Stimulated activated CD4-positive, alpha-beta T cell treated with anti-CD3 and anti-CD28 coated beads, Interleukin-12 subunit alpha, Interleukin-12 subunit beta, amount 100 ng/mL, for 24 hours (primary cell): ENCODE measurements at places on chromosomes 3 and 15.

- no peak for DNase-seq
These were observed 40.9 kb downstream of the KLHL18 start for GRCh38 chr3:47323431-47324277.

DNA sequence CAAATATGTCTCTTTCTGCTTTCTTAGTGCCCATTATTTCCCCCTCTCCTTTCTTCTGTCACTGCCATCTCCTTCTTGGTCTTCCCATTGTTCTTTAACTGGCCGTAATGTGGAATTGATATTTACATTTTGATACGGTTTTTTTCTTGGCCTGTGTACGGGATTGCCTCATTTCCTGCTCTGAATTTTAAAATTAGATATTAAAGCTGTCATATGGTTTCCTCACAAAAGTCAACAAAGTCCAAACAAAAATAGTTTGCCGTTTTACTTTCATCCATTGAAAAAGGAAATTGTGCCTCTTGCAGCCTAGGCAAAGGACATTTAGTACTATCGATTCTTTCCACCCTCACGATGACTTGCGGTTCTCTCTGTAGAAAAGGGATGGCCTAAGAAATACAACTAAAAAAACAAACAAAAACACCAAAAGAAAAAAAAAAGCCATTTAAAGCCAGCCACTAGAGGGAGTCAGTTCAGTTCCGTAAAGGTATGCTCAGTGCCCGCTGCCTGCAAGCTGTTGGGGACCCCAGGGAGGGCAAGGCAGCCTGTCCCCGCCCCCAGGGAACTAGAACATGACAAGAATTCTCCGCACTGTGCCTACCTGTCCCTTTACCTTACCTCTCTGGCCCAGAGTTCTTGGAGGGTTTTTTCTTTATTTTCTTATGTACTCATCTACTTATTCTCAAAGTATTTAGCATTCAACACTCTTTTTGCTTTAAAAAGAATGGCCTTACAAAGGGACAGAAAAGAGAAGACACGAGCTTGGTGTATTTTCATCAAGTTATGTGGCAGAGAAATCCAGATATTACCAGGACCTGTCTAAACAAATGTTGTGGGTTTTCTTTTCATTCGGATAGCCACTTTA, 30.0 kb upstream of the NR2E3 start:
- DNase-seq, result peak; percentile 4

DNA sequence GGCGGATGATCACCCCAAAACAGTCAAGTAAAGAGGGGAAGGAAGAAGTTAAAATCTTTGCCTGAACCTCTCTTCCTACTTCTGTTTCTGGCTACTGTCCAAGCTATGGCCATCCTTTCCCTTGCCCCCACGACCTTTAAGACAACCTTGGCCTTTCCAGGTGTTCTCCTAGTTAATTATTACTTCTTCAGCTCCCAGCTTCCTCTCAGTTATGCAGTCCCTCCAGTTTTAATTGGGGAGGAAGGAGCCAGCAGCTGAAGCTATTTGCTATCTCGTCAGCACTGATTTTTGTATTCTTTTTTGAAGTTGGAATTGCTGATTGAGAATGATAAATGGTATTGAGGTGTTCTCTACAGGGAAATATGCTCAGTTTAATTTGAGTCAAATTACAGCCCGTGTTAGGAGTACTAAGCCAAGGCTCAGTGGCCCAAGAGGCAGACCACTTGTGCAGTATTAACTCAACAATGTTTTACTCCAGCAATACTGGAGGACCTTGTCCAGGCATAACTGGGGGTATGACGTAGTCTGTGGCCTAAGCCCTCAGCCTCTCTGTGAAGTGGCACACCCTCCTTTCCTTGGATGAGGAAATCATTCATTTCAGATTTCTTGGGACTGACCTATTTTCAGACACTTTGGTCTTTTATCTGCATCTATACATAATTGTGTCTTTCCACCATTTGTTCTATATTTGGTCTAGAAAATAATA, 336.9 kb downstream of the SLC9A9 start:
- DNase-seq, result no peak

DNA sequence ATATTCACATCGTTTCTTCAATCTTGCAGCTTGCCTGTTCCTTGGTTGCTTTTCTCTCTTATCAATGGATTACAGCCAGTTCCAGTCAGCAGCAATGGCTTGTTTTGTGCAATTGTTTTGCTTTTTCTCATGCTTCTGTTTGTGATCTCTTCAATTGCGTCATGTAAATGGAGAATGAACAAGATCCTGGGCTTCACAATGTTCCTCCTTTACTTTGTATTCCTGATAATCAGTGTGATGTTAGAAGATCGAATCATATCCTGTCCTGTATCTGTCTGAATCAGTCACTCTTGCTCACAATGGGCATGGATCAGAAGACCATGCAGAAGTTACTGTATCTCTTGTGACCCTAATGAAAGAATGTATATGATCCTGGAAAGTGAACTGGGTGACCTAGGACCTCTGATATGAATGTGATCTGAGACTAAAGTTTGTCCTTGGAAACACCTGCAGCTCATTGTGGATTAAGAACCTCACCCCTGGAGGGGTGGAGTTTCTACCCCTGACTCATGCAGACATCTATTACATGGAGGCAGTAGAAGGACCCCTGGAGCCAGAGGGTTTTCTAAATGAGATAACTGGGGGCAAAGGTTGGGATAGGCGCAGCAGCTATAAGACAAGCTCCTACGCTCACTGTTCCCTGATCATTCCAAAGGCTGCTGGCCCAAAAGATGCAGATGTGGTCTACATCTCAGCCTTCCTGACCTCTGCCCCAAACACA, 32.2 kb downstream of the SLC24A1 start:
- no peak for DNase-seq

DNA sequence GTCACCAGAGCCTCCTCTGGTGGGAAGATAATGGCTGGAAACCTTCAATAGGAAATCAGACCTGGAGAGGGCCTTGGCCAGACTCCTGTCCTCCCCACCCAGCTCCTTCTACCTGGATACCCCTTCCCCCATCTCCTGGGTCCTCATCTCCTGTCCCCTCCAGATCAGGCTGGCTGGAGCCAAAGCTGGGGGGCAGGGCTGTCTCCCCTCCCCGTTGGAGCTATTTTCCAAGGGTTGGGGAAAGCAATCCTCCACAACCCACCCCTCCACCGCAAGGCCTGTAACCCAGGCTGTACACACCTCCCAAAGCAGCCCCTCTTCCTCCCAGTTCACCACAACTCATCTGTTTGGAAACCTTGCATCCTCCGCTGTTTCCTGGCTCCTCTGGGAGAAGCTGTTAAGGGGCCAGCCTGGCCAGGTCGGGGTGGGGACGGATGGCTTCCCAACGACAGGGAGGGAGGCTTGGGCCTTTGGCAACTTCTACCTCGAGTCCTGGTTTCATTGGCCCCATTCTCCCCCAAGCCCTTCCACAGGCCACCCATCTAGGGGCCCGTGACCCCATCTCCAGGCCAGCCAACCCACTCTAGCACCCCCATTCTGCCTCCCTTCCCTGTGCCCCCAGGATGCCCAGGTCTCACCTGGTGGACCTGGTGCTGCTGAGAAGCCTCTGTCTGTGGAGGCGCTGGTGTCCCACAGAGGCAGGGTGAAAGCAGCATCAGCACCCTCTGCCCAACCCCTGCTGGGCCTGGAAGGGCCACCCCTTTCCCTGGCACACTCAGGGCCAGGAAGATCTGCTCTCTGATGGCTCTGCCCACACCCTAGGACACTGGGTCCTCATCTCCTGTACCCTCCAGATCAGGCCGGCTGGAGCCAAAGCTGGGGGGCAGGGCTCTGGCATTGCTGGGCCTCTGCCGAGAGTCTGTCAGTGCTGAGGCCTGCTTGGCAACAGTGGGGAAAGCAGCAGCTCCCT, 22.1 kb upstream of the GOLGA6C start:
- no peak for DNase-seq

DNA sequence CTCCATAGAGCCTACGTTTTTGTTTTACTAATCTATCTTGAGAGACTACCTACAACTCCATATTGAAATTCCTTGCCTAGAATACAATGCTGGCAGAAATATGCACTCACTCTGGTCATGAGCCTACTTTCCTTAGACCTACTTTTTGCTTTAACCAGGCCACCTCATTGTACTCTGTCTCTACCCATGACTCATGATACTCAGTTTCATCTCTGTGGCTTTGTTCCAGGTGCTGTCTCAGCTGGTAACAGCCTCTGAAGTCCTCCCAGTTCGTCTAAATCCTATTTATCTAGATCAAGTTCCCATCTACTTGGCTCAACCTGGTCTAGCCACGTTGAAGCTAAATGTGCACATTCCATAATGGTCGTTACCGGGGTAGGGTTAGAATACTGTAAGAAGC, 536.4 kb downstream of the RSL24D1 start:
- DNase-seq, result no peak

DNA sequence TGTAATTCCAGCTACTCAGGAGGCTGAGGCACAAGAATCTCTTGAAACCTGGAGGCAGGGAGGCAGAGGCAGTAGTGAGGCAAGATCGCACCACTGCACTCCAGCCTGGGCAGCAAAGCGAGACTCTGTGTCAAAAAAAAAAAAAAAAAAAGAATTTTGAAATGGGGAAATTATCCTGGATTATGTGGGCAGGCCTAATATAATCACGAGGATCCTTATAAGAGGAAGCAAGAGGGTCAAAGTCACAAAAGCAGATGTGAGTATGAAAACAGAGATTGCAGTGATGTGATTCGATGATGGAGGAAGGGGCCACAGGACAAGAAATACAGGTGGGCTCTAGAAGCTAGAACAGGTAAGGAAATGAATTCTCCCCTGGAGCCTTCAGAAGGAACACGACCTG, 159.6 kb downstream of the LEKR1 start:
- no peak for DNase-seq

DNA sequence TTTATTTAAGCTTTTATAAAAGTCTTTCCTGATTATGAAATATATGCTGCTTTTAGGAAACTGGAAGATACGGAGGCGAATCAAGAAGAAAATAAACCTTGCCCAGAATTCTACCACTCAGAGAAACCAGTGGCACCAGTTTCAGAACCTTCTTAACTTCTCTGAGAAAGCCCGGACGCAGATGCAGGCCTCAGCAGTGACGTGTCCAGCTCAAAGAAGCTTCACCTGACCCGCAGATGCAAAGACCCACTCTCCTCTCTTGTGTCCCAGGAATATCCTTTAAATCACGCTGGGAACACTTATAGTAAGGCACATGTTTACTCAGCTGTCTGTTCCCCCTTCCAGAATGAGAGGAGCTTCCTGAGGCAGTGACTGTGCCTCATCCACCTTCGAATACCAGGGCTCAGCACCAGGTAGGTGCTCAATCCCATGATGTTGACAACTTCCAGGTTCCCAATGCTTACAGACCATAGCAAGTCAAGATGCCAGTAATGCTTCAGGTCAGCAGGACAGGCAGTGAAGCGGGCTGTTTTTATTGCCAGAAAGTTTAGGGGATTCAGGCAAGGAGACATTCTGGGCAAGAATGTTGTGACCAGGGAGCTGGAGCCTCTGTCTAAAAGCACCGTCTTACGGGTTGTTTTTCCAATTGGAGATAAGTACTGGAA, 39.9 kb upstream of the LDHAL6B start:
- DNase-seq, result no peak

GRCh38 chr15:63978511-63979261, 67.6 kb downstream of the DAPK2 start:
- no peak for DNase-seq

- DNase-seq, result no peak
These were observed 66.9 kb downstream of the CEP63 start for GRCh38 chr3:134552784-134553183.

GRCh38 chr3:34132069-34132692, 333.8 kb downstream of the PDCD6IP start:
- no peak for DNase-seq

DNA sequence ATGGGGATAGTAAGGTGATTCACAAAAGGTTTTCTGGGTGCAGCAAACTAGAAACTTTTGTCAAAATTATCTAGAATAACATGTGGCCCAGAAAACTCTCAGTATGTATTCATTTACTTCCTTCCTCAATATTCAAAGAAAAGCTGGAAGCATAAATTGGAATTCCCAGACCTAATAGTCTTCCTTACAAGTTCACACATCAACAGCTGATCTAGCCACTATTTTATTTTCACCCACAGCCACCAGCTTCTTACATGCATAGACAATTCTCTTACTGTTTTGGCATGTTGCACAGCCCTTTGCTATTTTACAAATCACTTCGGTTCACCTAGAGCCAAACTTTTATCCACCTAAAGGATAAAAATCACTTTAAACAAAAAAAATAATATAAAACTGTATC, 647.8 kb upstream of the CCDC54 start:
- no peak for DNase-seq

DNA sequence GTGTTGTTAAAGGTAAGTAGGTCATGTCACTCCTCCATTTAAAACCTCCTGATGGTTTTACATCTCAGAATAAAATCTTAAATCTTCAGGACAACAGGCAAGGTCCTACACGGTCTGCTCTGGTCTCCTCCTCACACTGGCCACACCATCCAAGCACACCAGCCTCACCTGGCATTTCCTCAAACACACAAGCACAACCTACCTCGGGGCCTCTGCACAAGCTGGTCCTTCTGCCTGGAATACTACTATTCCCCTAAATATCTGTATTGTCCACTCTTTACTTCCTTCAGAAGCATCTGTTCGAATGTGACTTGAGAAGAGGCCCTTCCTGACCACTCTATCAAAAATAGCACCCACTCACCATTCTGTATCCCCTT, 1.8 kb downstream of the GORASP1 start:
- DNase-seq, result no peak

GRCh38 chr15:37087131-37087588, 13.2 kb downstream of the MEIS2 start:
- no peak for DNase-seq

DNA sequence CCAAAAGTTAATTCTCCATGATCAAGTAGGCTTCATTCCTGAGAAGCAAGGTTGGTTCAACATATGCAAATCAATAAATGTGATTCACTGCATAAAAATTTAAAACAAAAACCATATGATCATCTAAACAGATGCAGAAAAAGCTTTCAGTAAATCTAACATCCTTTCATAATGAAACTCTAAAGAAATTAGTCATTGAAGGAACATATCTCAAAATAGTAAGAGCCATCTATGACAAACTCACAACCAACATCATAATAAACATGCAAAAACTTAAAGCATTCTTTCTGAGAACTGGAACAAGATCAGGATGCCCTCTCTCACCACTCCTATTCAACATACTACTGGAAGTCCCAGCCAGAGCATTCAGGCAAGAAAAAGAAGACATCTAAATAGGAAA, 254.1 kb downstream of the AGBL1 start:
- no peak for DNase-seq

- no peak for DNase-seq
These were observed 34.1 kb downstream of the EPHB3 start for GRCh38 chr3:184595726-184596125.
